ENCODE measurements at places on chromosomes 1 and 21. TPM values are rescaled to one million over a fixed set of nuclear protein-coding genes. Genes with fewer than 3 reads are reported as not detected.

CELA2B gene
- total RNA-seq: not detected

RBM8A gene
- total RNA-seq: 222 TPM

TMPRSS3 gene
- 163 TPM for total RNA-seq

LORICRIN gene
- not detected for total RNA-seq

LEFTY2 gene
- total RNA-seq: not detected

TDRKH gene
- total RNA-seq: 21.8 TPM

USH2A gene
- not detected for total RNA-seq

CCDC30 gene
- total RNA-seq: 5.2 TPM

UTS2 gene
- total RNA-seq: not detected

NPR1 gene
- total RNA-seq: 0.19 TPM

MCOLN2 gene
- total RNA-seq: 25.6 TPM

KCNK2 gene
- not detected for total RNA-seq
